ENCODE measurements at places on chromosomes 5 and 9.

DNA sequence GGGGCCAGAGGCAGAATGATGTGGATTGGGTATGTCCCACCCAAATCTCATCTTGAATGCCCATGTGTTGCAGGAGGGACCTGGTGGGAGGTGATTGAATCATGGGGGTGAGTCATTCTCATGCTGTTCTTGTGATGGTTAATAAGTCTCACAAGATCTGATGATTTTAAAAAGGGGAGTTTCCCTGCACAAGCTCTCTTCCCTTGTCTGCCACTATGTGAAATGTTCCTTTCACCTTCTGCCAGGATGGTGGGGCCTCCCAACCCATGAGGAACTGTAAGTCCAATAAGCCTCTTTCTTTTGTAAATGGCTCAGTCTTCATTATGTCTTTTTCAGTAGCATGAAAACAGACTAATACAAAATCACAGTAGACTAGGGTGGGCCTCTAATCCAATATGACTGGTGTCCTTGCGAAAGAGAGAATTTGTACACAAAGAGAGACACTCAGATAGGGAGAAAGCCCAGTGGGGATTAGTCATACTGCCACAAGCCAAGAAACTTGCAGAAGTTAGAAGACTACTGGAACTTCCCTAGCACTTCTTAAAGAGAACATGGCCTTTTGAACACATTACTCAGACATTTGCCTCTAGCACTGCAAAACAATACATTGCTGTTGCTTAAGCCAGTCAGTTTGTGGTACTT, 68.4 kb downstream of the ANXA1 start:
- no peak for DNase-seq

GRCh38 chr9:114159691-114160090, 4.4 kb downstream of the COL27A1 start:
- no peak for DNase-seq

GRCh38 chr9:128412120-128412790, 8.4 kb upstream of the CERCAM start:
- peak; percentile 71 for DNase-seq

DNA sequence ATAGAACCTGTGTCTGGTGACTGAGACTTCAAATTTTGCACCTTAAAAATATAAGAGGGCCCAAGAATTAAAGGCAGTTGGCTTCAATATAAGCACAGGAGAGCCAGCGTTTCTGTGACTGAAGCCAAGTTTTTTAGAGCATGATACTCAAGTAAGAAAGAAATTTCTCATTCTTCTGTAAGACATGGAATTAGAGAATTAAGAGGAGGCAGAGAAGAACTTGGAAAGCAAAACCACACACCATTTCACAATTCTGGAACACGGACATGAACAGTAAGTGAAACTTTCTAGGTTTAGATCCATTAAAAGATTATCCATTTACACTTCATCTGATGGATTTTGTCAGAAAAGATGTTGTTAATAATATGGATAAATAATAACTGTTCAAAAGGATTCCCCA, 8.9 kb upstream of the AGXT2 start:
- DNase-seq = no peak

- DNase-seq = no peak
These were observed 319.3 kb upstream of the CHD1 start for GRCh38 chr5:99248066-99248465.

- no peak for DNase-seq
These were observed 67.0 kb upstream of the MAST4 start for GRCh38 chr5:66529182-66529581.

GRCh38 chr5:119449882-119450281, 2.4 kb upstream of the HSD17B4 start:
- DNase-seq = no peak

DNA sequence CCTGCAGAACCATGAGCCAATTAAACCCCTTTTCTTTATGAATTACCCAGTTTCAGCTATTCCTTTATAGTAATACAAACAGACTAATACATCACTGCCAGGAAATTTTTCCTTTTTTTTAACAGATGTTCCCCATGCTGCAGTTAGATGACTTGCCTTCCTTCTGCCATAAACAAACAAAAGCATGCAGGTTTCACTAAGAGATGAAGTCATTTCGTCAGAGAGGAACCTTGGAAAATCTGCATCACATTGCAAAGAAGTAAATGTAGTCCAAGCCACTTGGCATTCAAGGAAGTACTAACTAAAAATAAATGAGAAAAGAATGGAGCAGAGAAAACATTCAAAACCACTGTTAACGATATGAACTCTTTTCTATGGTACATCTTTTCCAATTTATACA, 194.1 kb upstream of the EFNA5 start:
- no peak for DNase-seq

DNA sequence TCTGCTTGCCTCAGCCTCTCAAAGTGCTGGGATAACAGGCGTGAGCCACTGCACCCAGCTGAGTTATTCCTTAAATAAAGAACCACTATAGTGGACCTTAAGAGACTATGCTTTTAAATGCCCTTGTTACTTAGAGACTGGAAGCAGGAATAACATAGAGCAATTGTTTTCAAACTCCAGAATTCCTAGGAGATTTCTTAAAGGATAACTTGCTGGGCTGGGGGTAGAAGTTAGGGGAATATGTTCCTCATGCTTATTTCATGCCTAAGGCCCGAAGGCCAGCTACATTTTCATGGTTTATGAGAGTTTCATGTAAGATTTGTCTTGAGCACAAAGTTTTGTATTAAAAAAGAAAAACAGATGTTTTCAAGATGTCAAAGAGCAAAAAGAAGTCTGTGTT, 48.2 kb downstream of the CSNK1A1 start:
- no peak for DNase-seq

DNA sequence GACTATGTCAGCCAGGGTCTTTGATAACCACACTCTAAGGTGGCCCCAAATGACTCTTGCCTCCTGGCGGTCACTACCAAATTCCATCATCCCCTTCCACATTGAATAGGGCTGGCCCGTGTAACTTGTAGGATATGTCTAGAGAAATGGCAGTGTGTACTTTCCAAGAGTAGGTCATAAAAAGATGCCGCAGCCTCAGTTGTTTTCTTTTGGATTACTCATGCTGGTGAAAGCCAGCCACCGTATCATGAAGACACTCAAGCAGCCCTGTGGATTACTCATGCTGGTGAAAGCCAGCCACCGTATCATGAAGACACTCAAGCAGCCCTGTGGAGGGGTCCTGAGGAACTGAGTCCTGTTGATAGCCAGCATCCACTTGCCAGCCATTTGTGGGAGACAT, 172.0 kb upstream of the TBC1D2 start:
- DNase-seq = no peak

DNA sequence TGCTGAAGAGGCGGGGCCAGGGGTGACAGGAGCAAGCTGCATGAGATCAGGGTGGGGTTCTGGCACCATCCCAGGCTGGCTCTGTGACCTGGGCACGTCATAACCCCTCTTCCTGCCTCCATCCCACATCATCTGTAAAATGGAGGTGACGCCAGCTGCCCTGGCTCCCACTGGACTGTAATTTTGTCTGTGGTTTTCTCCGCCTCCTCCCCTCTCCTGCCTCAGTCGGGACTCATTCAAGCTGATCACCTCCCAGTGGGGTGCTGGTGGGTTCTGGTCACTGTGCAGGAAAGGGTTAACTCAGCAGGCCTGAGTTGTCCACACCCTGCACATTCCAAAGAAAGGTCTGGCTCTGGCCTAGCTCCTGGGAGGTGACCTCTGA, 128.2 kb downstream of the RXRA start:
- no peak for DNase-seq

DNA sequence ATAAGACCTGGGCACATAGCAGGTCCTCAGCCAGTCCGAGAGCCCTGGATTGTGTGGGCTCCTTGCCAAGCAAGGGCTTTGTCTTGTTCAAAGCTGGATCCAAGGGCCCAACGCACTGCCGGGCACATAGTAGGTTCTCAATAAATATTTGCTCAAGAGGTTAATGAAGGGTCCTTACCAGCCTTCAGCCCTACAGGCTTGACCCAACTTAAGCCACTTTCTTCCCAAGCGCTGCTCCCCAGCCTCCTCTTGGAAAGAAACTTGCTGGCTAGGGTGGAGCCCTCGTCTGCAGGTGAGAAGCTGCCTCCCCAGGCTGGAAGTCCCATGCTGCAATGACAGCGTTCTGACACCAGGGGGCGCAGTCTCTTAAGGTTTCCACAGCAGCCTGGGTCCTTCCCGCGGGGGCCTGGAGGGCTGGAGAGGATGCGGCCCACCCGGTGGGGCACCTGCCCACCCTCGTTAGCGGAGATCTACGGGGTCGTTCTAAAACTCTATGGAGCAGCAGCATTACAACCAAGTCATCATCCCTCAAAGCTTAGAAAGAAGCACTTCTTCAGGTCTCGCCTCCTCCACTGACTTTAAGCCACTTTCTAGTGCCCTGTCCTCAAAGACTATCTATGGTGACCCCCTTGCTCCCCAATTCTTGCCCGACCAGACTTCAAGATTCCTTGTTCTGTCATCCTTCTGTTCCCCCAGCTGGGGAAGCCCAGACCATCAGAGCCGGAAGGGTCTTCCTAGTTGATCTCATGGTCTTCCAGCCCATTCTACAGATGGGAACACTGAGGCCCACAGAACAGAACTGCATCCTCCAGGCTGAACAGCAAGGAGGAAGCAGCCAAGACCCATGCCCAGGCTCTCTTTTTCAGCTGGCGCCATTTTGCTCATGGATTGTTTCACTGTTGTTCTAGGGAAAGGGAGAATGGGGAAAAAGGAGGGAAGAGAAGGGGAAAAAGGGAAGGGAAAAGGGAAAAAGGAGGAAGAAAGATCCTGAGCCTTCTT, 115.4 kb downstream of the LHX2 start:
- DNase-seq = peak; percentile 75

GRCh38 chr9:134558124-134558905, 83.3 kb upstream of the COL5A1 start:
- DNase-seq = no peak

GRCh38 chr9:115730845-115731244, 422.7 kb upstream of the PAPPA start:
- DNase-seq = no peak

DNA sequence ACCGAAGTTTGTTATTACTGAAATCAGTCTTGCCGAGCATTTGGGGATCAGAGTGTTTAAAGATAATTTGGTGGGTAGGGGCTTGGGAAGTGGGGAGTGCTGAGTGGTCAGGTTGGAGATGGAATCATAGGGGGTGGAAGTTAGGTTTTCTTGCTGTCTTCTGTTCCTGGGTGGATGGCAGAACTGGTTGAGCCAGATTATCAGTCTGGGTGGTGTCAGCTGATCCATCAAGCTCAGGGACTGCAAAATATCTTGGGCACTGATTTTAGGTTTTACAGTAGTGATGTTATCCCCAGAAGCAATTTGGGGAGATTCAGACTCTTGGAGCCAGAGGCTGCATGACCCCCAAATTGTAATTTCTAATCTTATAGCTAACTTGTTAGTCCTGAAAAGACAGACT, 5.4 kb upstream of the ANKRD31 start:
- DNase-seq = no peak

DNA sequence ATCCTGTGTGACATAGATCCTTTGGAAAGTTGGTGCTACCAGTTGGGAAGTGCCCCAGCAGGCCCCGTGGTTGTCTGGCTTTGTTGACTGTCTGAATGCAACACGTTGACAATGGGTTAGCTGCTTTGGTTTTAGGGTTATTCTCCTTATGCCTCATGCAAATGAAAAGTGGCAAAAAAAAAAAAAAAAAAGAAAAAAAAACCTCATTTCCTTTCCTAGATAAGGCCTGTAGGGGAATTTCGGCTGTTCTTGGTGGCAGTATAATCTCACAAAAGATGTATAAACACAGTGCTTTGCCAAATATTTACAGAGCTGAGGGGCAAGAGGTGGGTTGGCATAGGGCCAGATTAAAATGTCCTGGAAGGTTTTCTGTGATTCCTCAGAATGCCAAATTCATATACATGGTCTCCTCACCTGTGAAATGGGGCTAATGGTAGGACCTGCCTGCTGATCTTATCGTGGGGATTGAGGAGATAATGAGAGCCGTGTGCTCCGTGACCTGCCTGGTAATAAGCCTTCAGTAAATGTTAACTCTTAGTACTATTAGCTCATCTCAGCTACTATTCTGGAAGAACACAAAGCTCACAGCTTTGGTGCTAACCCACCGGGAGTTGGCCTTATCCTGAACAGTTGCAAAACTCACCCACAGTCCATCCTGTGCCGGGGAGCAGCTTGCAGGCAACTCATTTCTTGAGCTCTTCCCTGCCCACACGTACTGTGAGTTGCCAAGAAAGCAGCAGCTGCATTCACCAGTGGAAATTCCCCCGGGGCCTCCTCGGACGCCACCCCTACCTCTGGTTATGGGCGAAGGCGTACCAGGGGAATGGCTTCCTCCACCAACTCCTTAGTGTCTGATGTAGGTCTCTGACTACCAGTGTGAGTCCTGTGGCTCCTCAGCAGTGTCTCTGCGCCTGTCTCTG, 220.3 kb downstream of the NR3C1 start:
- DNase-seq = no peak

GRCh38 chr9:89786655-89787054, 181.8 kb downstream of the GADD45G start:
- peak; percentile 70 for DNase-seq

DNA sequence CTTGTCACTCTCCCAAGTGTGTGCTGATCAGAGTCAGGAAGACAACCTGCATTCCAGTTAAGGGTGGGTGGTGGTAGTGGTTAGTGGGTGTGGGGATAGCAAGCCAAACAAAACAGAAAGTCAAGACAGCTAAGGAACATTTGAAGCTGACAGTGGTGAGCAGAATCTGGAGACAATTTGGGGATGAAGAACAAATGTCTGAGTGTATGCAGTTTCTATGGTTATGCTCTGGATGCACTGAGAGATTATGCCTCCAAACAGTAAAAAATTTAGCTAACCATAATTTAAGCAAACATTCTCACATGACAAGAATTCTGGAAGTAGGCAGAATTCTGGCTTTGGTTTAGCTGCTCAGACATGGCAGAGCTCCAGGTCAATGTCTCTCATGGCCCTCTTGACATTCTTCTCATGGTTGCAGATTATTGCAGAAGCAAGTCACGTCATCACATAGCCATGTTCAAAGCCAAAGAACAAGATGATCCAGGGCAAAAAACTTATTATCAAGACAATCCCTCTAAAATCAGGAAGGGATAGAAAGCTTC, 148.7 kb downstream of the LURAP1L start:
- DNase-seq = peak; percentile 62

DNA sequence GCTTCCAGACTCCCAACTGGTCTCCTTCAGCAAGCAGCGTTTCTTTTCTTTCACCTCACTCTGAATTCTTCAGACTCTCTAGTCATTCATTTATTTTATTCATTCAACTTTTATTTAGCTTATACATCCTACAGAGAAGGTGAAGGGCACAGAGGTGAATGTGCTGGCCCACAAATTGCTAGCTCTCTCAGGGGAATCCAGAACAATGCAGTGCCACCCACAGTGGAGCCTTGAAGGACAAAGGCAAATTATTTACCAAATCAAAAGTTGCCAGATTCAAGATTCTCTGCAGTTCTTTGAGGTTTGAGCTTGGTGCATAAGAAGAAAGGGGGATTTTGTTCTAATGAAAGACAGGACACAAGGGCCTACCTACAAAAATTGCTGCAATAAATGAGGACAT, 29.7 kb downstream of the GRIA1 start:
- no peak for DNase-seq

- DNase-seq = no peak
These were observed 314.4 kb upstream of the MSX2 start for GRCh38 chr5:174409971-174410370.

GRCh38 chr5:53236683-53237082, 127.1 kb upstream of the MOCS2 start:
- DNase-seq = no peak

- DNase-seq = no peak
These were observed 3.9 kb downstream of the NIPAL4 start for GRCh38 chr5:157463621-157464518.

- DNase-seq = no peak
These were observed 66.3 kb upstream of the PAPPA start for GRCh38 chr9:116087246-116087645.
